ENCODE measurements at places on chromosomes 3 and 15.

DNA sequence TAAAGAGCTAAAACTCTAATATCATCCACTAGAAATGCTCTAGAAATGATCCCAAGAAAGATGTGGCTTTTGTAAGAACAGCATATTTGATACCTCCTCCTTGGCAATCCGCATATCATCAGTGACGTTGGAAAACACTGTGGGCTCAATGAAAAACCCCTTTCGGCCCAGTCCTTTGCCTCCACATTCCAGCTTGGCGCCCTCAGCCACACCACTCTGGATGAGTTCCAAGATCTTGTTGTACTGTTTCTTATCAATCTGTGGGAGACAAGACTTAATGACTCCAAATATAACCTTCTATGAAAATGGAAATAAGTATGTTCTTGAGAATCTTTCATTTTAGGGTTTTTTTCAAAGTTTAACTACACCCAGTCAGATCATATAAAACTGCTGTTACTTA, 103.6 kb downstream of the ALDH1A2 start:
- DNase-seq = no peak

DNA sequence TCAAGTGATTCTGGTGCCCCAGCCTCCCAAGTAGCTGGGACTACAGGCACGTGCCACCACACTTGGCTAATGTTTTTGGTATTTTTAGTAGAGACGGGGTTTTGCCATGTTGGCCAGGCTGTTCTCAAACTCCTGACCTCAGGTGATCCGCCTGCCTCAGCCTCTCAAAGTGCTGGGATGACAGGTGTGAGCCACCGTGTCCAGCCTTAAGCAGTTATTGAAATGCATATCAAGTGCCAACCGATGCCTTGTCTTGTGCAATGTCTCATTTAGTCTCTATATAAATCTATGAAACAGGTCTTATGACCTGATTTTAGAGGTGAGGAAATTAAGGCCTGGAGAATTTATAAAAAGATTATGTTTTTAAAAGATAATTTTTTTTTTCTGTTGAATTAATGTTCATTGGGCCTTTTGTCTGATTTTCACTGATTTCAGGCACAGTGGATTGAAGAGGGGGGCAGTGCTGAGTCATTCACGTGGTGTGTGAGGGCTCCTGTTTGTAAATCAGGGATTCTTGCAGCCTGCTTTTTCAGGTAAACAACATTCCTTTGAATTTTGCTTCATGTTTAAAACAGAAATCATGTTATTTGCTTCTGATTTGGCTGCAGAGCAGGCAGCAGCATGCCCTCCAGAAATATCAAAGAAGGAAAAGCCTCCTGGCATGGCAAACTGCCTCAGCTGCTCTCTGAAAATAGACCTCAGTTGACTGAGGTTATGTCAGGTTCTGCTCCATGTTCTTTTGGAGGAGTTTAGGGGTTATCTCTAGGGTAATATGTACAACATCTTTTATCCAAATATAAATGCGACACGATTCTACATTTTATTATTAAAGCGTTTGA, 407.0 kb upstream of the RGMA start:
- DNase-seq = no peak

GRCh38 chr3:16739541-16740105, 134.4 kb upstream of the DAZL start:
- no peak for DNase-seq

GRCh38 chr15:45904019-45904418, 269.2 kb downstream of the SQOR start:
- DNase-seq = no peak

GRCh38 chr3:32136703-32137102, 30.3 kb downstream of the GPD1L start:
- DNase-seq = no peak

DNA sequence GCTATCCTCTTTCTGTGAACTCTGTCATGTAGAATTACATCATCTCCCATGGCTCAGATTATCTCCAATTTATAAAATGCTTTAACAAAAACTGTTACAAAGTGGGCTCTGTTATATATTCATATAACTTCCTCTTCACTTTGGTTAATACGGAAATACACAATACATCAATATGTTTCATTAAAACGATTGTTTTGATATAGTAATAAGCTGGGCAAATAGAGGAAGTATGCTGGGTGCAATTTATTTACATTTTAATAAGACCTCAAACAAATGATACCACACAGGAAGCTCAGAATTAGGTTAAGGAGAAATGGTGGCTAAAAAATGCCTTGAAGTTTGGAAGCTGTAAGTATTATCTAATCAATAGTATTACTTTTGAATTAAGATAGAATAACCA, 331.0 kb downstream of the ZBTB20 start:
- DNase-seq = no peak

DNA sequence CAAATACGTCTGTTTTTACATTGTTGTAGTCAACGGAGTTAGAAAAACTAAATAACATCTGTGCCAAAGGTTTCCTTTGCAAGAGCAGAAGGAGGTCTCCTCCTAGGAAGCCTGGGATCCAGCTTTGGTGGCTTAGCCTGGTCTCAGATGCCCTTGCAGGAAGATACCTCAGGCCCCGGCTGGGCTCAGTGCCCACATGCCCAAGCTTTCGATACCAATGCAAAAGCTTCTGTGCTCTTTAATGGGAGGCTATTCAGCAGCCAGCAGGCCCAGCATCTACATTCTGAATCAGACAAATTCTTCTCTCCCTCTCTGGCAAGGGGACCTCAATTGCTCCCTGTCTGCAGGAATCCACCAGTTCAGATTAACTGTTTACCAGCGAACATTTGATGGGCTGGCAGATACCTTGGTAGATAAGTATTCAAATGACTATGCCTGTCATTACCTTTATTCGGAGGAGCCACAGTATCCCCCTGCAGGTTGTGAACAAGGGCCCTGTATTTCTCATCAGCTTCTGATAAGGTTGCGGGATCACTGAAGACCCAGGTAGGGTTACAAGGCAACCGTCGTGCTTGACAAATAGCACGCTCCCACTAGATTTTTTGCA, 180.1 kb upstream of the KBTBD8 start:
- no peak for DNase-seq

DNA sequence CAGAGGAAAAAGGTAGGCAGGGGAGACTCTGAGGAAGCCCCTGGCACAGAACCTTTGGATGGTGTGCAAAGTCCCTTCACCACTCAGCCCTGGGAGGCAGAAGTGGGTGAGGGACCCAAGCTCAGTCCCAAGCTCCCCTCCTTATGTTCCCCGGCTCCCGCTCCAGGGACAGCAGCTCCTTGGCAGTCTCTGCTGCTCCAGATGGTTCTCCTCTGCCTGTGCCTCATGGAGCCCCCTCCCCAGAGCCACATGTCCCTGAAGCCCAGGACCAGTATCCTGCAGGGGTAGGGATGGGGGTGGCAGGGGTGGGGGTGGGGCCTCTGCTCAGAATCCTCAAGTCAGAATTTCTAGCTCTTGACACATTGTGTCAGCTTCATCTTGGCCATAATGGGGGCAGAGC, 8.0 kb upstream of the CAMKV start:
- DNase-seq = no peak

GRCh38 chr15:46170326-46170725, 535.5 kb downstream of the SQOR start:
- DNase-seq = no peak

- no peak for DNase-seq
Observed at GRCh38 chr3:196390116-196390515, 42.1 kb downstream of the UBXN7 start.

DNA sequence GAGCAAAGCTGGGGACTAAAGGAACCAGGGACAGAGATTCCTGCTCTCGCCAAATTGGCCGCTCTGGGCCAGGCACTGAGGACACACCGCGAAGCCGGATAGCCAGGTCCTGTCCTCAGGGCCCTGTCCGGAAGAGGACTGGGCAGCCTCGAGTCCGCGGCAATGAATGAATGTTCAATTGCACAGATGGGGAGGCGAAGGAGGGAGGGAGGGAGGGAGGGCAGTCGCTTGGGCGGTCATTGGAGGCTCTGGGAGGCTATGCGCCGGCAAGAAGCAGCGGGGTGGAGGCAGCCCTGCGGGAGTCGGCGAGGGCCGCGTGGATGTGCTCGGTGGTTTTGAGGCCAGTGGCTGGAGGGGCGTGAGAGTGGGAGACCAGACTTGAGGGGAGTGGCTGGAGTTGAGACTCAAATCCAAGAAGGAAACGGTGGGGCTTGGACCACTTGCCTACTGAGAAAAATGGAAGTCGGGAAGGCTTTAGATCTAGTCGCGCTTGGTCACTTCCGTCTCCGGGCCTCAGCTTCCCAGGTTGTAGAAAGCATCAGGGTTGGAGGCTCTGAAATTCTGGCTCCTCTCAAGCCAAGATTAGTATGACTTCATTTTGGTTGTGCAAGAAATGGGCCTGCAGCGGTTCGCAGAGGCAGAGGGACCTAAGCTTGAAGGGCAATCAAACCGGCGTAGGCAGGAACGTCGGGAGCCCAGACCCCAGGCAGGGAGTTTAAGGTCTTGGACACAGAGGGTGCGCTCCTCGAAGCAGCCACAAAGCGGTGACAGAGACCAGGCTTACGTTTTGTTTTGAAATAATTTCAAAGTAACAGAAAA, 21.1 kb upstream of the PLXND1 start:
- DNase-seq = no peak

GRCh38 chr15:101035611-101036010, 116.5 kb downstream of the LRRK1 start:
- no peak for DNase-seq

DNA sequence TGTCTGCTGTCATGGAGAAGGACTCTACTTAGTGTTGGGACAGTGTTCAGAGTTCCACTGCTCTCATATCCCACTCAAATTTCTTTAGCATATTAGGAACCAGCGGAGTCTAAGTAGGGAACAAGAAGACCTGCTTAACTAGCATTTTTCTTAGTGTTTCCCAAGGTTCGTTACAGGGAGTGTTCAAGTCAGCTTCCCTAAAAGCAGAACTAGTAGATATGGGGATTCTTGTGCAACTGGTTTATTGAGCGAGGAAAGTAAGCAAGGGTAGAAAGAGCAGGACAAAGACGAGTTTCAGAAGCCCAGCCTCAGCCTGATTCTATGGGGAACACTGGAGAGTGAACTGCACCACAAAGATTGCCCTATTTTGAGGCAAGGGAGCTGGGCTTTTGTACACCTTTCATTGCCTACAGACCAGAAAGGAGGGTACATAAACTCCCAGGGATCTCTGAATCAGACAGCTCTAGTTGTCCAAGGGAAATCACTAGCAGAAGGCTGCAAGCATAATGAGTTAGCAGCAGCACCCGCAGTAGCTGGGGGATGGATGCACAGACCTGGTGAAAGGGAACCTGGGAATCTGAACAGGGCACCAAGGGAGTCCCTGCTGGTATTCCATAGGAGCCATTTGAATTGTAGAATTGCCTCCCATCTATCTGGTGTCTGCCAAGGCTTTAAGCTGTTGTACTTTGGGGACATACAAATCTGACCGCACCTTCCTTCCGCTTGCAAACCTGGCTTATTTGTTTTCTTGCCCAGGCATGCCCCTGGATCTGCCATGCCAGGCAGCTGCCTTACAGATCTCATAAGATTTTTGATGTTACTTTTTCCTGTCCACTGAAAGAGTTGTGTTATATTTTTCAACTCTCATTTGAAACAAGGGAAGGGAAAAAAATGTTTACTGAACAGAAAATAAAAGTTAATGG, 15.1 kb downstream of the CMTM7 start:
- no peak for DNase-seq

DNA sequence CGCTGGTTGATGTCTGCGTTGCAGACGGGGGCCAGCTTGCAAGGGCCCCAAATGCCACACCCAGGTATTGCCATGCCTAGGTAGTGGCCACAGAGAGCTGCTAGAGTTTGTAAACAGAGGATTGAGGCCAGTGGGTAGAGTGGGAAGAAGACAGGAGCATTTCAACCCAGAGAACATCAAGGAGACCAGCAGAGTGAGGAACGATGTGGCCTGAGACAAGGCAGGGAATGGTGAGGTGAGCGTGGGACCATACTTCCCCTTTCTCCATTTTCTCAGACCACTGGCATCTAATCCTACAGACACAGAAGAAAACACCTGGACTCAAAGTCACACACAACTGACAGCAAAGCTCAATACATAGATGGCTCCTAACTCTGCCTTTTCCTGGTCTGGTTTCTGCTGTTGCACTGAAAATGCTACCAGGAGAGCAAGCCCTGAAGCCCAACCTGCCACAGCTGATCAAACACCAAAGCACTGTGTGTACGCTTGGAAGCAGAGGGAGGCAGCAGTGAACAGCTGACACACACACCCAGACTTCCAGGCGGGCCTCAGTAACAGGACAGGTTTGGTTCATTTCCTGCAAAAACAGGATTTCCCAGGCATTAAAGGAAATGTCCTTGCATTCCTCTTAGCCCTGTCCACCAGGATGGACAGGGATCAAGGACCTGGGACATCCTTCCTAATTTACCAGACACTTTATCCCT, 1.6 kb downstream of the FAM174B start:
- DNase-seq = no peak

GRCh38 chr3:36905545-36905944, 39.3 kb downstream of the TRANK1 start:
- no peak for DNase-seq

DNA sequence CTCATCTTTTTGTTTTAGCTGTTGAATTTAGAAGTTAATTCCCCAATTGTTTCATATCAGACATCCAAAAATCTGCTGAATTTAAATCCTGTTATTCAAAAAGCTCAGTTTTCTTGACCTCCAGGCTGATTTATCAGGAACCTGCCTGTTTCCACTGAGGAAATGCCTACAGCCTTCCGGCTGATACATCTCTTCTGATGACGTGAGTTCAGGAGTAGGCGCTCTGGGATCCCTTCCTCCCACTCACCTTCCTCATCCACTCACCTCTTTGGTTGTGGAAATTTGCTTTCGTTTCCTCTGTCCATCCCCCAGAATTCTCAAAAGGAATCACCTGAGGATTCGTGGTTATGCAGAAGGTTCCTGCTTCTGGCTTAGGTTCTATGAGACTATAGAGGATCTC, 55.4 kb upstream of the ALDH1A3 start:
- DNase-seq = no peak

DNA sequence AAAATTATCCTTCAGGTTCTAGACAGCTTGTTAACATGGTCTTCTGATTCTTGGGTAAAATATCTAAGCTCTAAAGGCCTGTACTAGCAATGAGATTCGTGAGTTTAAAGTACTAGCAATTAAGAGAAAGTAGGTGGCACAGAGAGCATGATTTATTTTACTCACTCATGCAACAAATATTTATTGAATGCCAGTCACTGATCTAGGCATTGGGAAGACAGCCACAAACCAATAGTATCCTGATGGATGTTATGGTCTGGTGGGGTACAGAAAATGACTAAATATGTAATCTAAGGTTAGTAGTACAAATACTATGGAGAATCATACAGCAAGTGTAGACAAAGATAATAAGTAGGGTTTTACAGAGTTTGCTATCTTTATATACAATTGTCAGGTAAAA, 751.3 kb downstream of the ZNF385D start:
- no peak for DNase-seq

GRCh38 chr15:35626571-35627318, 80.8 kb upstream of the DPH6 start:
- no peak for DNase-seq

GRCh38 chr3:61080737-61081445, 170.4 kb downstream of the FHIT start:
- DNase-seq = no peak

GRCh38 chr3:5463991-5464390, 276.5 kb downstream of the EDEM1 start:
- DNase-seq = no peak

Data from T1000 (cell line).